Uterus (tissue), 4 donors: ENCODE measurements at places on chromosomes 13 and 19. TPM values are rescaled to one million over a fixed set of nuclear protein-coding genes. Genes with fewer than 3 reads are reported as not detected.

MRPL57 gene
- 14.6 TPM for total RNA-seq

DNA sequence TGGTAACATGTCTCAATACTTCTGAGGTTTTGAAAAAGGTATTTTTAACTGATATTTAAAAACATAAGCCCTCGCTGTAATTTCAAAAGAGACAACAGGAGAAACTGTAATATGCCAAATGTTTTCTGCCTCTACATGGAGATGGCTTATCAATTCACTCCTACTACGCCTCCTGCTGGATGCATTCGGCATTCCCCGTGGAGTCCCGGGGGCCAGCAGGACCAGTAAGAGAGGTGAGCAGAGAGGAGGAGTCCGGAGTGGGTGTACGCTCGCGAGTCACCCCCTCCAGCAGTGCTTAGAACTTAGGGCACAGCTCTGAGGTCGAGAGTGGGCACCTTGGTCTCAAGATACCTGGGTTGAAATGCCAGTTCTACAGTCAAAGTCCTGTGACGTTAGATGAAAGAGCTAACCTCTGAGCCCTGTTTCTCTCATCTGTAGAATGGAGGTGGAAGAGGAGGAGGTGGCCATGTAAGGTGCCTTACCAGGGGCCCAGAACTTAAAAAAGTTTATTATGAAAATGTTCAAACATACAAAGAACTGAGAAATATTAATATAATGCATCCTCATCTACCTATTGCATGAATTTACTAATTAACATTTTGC lies 110.2 kb downstream of the STK24 start:
- no peaks in the 10 kb centered on the region for H3K27me3 ChIP-seq
- no peaks in the 10 kb centered on the region for H3K36me3 ChIP-seq
- H3K27ac ChIP-seq = no peak overlapping the region
- no peak for DNase-seq
- no peak overlapping the region for H3K4me3 ChIP-seq

DNA sequence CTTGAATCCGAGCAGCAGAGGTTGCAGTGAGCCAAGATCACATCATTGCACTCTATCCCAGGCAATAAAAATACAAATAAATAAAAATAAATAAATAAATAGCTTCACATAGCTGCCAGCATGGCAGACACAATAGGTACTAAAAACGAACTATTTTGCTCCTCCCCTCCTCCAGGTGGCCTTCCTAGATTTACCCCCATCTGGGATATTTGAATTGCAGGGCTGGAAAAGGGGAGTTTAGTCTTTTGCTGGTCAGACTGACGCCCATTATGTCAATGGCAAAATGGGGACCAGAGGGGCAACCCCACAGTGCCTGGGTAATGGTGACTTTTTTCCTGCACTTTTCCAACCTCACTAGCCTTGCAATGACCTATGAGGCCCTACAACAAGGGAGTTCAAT lies 640 bp upstream of the GMFG start:
- no peaks in the 10 kb centered on the region for H3K4me1 ChIP-seq
- H3K27me3 ChIP-seq = no peaks in the 10 kb centered on the region
- no peak overlapping the region for H3K4me3 ChIP-seq
- no peak for DNase-seq

GRCh38 chr13:98265692-98266551 lies 88.9 kb upstream of the RNF113B start:
- no peaks in the 10 kb centered on the region for H3K4me1 ChIP-seq
- no peaks in the 10 kb centered on the region for H3K36me3 ChIP-seq
- no peak overlapping the region for H3K4me3 ChIP-seq
- no peak overlapping the region for H3K27ac ChIP-seq
- DNase-seq = no peak
- H3K27me3 ChIP-seq = no peaks in the 10 kb centered on the region

GRCh38 chr19:35052599-35053190 lies 11.2 kb downstream of the HPN start:
- no peak overlapping the region for H3K27ac ChIP-seq
- no peaks in the 10 kb centered on the region for H3K4me1 ChIP-seq
- no peak for DNase-seq
- H3K4me3 ChIP-seq = no peak overlapping the region

EFNB2 gene
- 8.8 TPM for total RNA-seq
